ENCODE measurements at places on chromosomes 7 and 10. TPM values are rescaled to one million over a fixed set of nuclear protein-coding genes. Genes with fewer than 3 reads are reported as not detected.

PDE1C gene
- total RNA-seq = 47.8 TPM

SCRN1 gene
- 20.2 TPM for total RNA-seq

ACSL5 gene
- total RNA-seq = 12.0 TPM

P4HA1 gene
- 45.4 TPM for total RNA-seq

MSMB gene
- total RNA-seq = not detected

PPRC1 gene
- total RNA-seq = 20.6 TPM

DNA sequence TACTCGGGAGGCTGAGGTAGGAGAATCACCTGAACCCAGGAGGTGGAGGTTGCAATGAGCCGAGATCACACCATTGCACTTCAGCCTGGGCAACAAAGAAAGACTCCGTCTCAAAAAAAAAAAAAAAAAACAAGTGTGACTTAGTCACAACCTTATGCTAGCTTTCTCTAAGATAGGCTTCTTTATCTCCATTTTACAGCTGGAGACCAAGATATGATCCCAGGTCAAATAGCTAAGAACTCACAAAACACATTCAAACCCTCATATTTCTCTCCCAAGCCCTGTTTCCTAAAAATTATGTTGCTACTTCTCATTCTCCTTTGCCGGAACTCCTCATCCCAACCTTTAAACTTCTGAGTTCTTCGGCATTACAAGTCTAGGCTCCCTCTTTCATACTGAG, 13.0 kb upstream of the DHTKD1 start:
- DNase-seq = no peak
- H3K27ac ChIP-seq = no peak overlapping the region

DNA sequence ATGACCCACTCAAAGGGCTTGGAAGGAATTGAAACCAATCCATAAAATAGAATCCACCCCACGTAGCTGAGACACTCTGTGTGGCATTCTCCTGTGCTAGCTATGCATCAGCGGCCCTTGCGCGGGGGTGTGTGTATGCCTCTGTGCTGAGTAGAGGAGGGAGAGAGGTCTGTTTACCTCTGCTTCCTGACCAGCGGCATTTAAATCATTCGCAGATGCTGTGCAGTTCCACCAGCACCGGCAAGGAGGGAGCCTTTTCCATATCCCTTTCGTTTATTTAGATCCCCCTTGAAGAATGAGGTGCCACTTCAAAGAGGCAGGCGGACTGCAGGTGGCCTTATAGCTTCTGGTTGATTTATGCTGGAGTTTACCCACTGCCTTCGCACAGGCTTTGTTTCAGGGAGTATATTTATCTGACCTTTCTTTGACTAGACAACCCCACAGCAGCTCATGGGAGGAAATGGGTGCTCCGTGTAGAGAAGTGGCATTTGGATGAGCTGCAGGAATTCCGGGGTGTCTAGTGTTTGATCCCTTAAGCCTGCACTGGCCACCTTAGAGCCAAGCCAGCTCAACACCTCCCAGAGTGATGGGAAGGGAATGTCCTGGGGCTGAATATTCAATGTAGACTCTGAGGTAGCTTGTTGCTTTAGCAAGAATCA, 11.4 kb downstream of the C10orf53 start:
- H3K36me3 ChIP-seq = no peaks in the 10 kb centered on the region
- H3K4me3 ChIP-seq = no peak overlapping the region
- no peaks in the 10 kb centered on the region for H3K4me1 ChIP-seq
- peak; percentile 30 for DNase-seq

GRCh38 chr7:45888185-45888992, at the start of gene IGFBP1:
IGFBP1 (plus strand) TSS chr7:45888488; CDS start chr7:45888653, 165 bp downstream.
- no peak within 1 kb of the TSS for H3K27ac ChIP-seq
- no peaks in the 10 kb centered on the region for H3K36me3 ChIP-seq
- H3K4me3 ChIP-seq = peak within 1 kb of the TSS; percentile 41
- no peak for DNase-seq
- no peaks in the 10 kb centered on the region for H3K27me3 ChIP-seq

- H3K4me3 ChIP-seq = no peak overlapping the region
- no peak overlapping the region for H3K27ac ChIP-seq
- H3K4me1 ChIP-seq = peaks cover 12% of the 10 kb centered on the region
- no peak for DNase-seq
- H3K27me3 ChIP-seq = no peaks in the 10 kb centered on the region
These were observed 6.1 kb upstream of the ZNF438 start for GRCh38 chr10:31037749-31038148.

DNA sequence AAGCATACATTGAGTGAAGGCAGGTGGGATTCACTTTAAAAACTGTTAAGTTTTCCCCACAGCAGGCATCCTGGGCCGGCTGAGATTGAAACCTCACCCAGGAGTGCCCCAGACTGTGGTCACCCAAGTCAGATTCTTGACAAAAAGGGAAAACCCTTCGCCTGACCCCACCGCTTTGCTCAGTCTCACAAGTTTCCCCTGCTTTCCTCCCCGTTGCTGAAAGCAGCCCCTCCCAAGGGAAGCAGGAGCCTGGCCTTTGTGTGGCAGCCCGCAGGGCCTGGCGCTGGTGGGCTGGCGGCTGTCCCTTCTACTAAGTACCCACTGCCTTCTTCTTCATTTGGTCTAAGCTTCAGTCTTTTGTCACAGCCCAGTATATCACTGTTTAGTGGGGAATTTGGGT, 16.0 kb downstream of the RNF32 start:
- no peak overlapping the region for H3K27ac ChIP-seq
- DNase-seq = no peak
- no peaks in the 10 kb centered on the region for H3K36me3 ChIP-seq
- H3K27me3 ChIP-seq = no peaks in the 10 kb centered on the region
- no peak overlapping the region for H3K4me3 ChIP-seq

DNA sequence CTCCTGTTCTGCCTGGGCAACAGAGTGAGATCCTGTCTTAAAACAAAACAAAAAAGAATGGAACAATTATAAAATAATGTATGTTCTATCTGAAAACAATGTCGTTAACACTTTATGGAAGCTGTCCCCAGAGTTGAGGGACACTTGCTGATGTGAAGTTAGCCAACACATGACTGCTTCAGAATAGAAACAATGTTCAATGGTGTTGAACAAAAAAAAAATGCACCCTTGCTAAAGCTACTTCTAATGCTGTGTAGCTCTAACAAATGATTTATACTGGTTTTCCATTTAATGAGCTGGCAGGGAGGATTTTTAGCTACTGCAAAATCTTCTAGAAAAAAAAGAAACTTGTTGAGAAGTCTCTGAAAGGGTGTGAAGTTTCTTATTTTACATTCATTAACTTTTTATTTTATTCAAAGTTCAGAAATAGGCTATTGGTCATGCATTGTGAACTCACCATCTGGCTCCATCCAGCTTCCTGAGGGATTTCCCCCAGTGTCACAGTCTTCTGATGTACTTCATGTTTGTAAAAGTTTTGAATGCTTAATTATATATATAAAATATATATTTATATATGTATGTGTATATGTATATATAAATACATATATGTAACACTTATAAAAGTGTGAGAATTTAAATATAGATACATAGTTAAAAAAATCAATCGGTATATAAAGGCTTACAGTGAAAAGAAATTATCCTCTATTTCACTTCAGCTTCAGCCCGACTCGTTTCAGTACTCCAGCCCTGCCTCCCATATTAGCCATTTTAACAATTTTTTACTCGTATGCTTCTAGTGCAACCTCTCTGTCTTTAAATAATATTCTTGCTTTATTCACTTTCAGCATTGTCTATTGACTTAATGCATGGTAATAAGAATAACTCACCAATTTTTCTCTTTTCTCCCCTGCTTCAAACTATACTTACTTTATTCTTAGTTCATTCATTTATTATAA, 35.0 kb downstream of the HDAC9 start:
- H3K27ac ChIP-seq = no peak overlapping the region
- DNase-seq = no peak
- H3K4me3 ChIP-seq = no peak overlapping the region
- H3K27me3 ChIP-seq = no peaks in the 10 kb centered on the region

GRCh38 chr7:113339661-113340060, 221.3 kb upstream of the SMIM30 start:
- DNase-seq = no peak
- H3K27ac ChIP-seq = no peak overlapping the region
- H3K4me1 ChIP-seq = no peaks in the 10 kb centered on the region
- H3K4me3 ChIP-seq = no peak overlapping the region

DNA sequence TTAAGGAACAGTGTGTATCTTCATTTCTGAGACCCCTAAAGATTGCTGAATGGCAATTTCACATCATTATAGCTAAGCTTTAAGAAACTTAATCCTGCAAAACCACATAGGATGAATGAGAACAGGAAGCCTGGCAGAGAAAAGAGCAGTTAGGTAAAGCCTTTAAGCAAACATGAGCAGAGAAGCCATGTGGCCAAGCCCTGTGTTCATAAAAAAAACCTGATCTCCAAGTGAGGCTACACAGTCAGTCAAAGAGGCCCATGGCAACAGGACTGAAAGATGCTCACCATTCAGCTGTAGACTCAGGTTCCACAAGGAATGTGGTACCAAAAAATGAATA, 9.3 kb downstream of the LIPA start:
- peaks cover 6% of the 10 kb centered on the region for H3K36me3 ChIP-seq
- no peak overlapping the region for H3K4me3 ChIP-seq
- DNase-seq = no peak
- H3K27me3 ChIP-seq = no peaks in the 10 kb centered on the region
- peaks cover 27% of the 10 kb centered on the region for H3K4me1 ChIP-seq

DNA sequence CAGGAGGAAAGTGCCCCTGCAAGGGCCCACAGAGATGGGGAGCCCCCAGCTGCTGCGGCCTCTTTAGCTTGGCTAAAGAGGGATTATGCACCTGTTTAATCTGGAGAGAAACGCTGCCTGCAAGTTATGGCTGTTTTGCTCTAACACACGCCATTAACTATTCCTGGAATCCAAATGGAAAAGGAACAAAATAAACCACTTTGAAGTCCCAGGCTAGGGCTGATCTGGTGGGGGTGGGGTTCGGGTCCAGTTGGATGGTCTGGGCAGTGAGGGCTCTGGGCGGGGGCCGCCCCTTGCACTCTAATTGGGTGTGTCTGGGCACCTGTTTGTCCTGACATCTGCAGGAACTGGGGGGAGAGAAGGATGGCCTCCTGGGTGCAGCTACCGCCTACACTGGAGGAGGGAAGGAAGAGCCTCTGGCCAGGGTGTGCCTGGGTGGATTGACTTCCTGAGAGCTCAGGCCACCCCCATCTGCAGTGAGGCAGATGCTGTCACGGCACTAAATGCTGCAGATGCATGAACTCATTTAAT, 300.6 kb downstream of the ZEB1 start:
- H3K4me3 ChIP-seq = no peak overlapping the region
- H3K36me3 ChIP-seq = no peaks in the 10 kb centered on the region
- H3K27ac ChIP-seq = peak overlapping the region; percentile 32
- no peak for DNase-seq
- no peaks in the 10 kb centered on the region for H3K4me1 ChIP-seq
- H3K27me3 ChIP-seq = no peaks in the 10 kb centered on the region

DNA sequence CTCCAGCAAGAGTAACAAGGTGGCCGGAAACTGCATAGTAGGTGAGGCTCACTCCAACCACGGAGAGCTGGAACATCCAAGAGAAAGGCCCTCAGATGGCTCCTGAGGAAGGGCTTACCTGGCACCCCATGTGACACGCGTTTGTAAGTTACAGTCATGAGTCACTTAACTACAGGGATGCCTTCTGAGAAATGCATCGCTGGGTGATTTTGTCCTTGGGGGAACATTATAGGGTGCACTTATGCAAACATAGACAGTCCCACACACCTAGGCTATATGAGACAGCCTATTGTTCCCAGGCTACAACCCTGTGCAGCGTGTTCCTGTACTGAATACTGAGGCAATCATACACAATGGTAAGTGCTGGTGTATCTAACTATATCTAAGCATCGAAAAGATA, 139.9 kb downstream of the PKD1L1 start:
- no peak overlapping the region for H3K4me3 ChIP-seq
- peaks cover 19% of the 10 kb centered on the region for H3K4me1 ChIP-seq
- no peaks in the 10 kb centered on the region for H3K36me3 ChIP-seq
- DNase-seq = no peak
- no peak overlapping the region for H3K27ac ChIP-seq
- H3K27me3 ChIP-seq = no peaks in the 10 kb centered on the region

Data from right atrium auricular region (tissue), 2 donors.